Activated T-cell treated with anti-CD3 and anti-CD28 coated beads, Interleukin-2, amount 50 U/mL, for 4 hours (primary cell): ENCODE measurements at places on chromosomes 7 and 10. TPM values are rescaled to one million over a fixed set of nuclear protein-coding genes. Genes with fewer than 3 reads are reported as not detected.

The INHBA gene
- 0.28 TPM for total RNA-seq

DNA sequence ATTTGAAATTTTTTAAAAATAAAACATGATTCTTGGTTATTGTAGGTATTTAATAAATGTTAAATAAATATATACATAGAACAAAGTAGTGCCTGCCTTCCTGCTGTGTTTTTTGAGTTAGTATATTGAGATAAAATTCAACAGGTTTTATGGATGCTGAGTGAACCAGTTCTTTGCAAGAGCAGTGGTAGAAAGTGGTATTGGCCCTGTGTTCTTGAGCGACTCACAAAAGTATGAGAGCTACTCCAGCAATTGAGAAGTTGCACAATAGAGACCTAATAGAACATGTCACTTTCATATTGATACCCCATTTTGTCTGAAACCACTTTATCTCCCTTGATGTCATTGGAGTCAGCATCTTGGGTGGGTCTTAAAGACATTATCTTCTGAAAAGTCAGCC is 32.6 kb upstream of the GJD4 start:
- DNase-seq = no peak

The CFTR gene
- 0.10 TPM for total RNA-seq

- DNase-seq = no peak
These were observed 75.3 kb upstream of the IL6 start for GRCh38 chr7:22651534-22652243.

The MNX1 gene
- not detected for total RNA-seq

DNA sequence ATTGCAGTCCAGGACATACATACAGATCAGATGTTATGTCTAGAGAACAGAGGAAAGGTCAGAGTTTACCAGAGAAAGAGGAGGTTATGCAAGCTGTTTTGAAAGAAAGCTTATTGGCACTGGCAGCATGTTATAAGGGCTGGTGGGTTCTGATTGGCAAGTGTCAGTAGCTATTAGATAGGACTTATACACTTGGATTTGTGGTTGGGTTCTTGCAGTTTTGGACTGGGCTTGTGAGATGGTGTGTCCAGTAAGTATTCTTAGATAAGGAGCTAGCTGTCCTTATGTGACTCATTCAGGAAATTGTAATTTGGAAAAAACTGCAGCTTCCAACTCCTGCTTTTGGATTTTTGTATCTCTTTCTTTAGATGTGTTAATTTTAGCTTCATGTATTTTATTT is 130.7 kb upstream of the NAMPT start:
- DNase-seq = no peak

GRCh38 chr10:92213049-92213448 is 77.8 kb downstream of the CPEB3 start:
- DNase-seq = no peak

The PTPRE gene
- total RNA-seq = 35.8 TPM

DNA sequence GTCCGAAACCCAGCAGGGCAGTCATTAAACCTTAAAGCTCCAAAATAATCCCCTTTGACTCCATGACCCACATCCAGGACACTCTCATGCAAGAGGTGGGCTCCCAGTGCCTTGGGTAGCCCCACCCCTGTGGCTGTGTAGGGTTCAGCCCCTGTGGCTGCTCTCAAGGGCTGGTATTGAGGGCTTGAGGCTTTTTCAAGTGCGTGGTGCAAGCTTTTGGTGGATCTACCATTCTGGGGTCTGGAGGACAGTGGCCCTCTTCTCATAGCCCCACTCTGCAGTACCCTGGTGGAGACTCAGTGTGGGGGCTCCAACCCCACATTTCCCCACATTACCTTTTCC is 50.5 kb downstream of the RSBN1L start:
- DNase-seq = no peak

DNA sequence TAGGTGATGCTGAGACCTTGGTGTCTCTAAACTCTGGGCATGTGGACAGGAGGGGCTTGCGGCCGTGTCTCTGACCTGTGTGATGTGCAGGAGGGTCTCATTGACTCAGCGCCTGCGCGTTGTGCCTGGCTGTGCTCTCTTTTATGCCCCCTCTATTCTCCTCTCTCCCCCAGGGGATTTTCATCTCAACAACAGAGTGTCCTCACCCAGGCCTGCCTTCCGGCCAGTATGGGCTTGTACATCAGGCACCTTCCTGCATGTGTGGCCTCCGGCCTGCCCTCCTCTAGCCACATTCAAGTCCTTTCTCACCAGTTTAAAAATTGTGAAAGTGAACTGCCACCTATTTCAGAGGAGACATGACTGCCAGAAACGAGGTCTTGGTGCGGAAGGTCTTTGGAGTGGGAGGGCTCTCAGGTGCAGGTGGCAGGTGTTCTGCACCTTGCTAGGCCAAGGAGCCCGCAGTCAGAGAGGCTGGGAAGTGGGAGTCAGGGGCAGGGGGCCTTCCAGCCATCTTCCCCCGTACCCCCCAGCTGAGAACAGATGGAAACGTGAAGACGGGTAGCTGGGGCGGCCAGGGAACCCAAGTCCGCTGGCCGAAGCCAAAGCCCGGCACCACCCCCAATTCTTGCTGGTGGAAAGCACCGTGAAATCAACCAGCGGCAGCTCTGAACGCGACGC is 531 bp upstream of the INTS15 start:
- no peak for DNase-seq

DNA sequence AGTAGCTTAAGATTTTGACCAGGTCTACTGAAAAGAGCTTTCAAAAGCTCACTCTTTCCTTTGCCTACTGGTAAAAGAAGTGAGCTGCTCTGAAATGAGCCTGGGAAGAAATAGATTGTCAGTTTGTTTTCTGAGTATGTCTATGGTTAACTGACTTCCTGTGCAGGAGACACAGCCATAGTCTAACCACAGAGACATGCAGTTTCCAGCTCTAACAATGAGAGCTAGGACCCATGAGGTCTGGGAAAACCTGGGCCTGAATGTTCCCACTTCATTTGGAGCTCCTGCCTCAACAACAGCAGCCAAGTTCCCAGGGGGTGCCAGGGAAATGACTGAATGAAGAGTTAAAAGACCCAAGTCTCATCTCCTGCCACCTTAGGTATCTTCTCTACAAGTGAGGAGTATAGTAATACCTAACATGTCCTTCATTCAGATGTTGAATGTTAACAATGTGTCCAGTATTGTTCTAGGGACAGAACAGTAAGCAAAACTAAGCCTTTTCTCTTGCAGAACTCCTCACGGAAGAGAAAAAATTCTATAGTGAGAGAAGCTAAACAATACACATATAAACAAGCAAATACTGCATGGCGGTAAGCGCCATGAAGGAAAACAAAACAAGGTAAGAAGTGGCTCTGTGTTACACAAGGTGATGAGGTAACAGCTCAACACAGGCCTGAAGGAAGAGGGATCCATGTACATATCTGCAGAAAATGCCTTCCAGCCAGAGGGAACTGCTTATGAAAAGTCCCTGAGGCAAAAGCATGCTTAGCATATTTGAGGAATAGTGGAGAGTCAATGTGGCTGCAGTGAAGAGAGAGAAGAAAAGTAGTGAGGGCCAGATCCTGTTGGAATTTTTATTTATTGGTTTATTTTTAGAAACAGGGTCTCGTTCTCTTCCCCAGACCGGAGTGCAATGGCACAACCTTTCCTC is 26.4 kb upstream of the ANKRD1 start:
- no peak for DNase-seq

GRCh38 chr7:43307522-43307921 is 195.1 kb downstream of the HECW1 start:
- no peak for DNase-seq

DNA sequence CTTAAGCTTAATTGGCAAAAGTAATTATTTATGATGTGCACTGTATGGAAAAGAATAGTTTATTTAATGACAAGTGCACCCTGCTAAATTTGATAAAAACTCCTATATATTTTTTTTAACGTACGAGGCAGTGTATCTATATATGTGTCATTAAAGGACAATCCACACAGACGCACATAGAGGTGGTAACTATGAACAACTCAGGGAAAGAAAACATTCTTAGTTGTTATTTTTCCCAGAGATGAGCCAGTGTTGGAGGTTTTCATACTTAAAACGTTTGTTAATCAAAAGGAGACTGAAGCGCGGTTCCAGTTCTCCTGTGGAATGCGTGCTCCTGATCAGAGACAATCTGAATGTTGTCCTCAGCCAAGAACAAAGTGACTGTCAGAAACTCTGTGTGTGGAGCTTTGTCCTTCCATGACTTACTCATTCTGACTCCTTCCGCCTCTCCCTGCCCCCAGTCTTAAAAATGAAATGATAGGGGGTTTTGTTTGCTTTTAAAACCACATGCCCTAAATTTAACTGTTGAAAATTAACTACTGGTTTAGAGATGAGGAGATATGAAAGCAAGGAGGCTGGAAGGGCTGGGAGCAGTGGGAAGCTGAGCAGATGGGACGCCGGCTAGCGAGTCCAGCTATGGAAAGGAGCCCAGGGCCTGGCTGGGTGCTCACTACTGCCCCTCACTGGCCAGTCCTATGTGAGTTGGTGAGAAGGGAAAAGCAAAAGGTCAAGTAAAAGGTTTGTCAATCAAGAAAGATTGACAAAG is 99.6 kb downstream of the SVIL start:
- no peak for DNase-seq

The TMEM176A gene
- total RNA-seq = 0.20 TPM

GRCh38 chr10:69685802-69686585 is 55.9 kb downstream of the FAM241B start:
- no peak for DNase-seq

DNA sequence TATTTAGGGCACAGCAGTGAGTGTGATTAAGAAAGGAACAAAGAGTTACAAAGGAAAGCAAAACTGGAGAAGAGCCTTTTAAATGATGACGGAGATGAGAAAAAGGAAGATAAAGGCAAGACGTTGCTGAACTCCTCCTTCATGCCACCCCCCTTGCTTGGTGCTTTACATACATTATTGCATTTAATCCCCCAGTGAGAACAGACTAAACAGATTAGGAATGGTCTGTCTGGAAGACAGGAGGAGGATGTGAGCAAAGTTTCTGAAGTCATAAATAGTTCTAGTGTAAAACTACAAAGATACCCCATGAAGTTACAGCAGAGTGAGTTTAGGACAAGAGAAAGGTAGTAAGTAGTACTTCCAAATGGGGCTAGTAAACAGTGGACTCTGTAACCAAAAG is 113.5 kb downstream of the PLCE1 start:
- DNase-seq = no peak

- DNase-seq = no peak
These were observed 35.9 kb downstream of the TSPAN15 start for GRCh38 chr10:69486922-69487730.

- DNase-seq = no peak
These were observed 229.2 kb downstream of the GPAM start for GRCh38 chr10:111954386-111954785.

DNA sequence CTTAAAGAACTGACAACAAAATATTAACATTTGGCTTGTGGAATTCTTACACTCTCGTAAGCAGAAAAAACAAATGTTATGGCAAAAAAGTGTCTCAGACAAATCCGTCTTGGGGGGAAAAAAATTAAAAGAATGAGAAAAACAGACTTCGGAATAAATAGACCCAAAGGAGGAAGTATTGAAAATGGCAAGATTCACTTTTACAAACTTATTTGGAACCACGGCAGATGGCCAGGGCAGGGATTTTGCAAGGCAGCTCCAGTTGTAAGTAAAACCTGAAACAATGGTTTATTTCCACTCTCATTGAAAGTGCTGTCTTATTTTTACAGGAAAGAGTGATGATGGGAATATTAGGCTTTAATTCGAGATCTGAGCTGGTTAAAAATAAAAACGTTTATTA is 1.5 kb upstream of the ZNF438 start:
- DNase-seq = no peak

- no peak for DNase-seq
These were observed 367.0 kb upstream of the POM121L12 start for GRCh38 chr7:52668435-52668834.

GRCh38 chr10:90407131-90407530 is 450.7 kb downstream of the HTR7 start:
- no peak for DNase-seq

- DNase-seq = no peak
These were observed 15.5 kb downstream of the WDR86 start for GRCh38 chr7:151394076-151395035.

The CALHM1 gene
- total RNA-seq = not detected

DNA sequence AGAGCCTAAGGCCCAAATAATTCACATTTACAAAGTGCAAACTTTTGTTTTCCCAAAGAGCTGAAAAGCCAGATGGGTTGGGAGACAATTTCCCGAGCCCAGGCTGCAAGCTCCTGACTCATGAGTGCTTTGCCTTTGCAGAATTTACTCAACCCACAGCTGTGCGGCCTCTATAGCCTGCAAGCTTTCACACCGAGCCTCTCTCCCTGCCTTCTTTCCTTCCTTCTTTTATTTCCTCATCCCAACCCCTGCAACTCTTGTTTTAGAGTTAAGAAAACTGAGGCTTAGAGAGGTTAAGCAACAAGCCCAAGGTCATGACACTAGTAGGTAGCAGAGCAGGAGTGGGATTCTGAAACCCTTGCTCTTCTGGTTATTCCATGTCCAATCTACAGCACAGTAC is 203.0 kb upstream of the GPR26 start:
- DNase-seq = no peak
